ENCODE measurements at places on chromosomes 3 and 15.

- no peak for DNase-seq
Observed at GRCh38 chr3:53426918-53427317, 67.5 kb upstream of the CACNA1D start.

DNA sequence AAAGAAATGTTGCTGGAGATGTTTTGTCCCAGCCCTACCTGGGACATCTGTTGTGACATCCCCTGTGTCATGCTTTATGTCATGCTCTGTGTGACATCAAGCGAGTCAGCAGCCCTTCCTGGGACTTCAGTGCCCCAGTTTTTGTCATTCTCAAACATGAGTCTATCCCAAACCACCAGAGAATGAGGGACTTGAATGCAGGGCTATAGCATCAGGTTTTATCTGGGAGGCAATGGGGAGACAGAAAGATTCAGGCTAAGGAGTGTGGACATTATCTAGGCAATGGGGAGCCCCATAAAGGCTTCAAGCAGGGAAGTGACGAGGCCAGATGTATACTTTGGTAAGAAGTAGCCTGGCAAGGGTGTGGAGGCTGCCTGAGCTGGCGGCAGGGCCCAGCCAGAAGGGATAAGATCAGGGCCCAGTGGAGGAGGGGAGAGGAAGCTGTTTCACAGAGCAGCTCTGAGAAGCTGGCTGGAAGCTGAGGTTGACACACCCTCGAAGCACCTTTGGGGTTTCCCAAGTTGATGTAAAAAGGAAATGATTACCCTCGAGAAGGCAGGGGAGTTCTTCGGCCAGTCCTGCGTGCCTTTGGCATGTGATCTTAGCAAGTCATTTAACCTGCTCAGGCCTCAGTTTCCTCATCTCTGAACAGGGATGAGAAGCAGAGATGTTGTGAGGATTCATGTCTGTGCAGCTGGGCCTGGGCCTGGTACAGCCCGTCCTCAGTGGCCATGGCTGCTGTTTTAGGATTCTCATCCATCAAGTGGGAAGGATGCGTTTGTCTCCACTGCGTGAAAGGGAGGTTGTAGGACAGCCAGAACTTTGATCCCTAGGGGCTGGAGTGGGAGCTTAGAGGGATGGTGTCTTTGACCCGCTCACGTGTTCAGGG is 34.3 kb downstream of the IRAK2 start:
- DNase-seq = no peak

- DNase-seq = no peak
Observed at GRCh38 chr3:114401346-114401745, 107.5 kb downstream of the TIGIT start.

GRCh38 chr3:140360332-140360731 is 317.5 kb upstream of the TRIM42 start:
- DNase-seq = no peak

- DNase-seq = no peak
Observed at GRCh38 chr3:58129041-58129770, 81.6 kb downstream of the DNASE1L3 start.

- no peak for DNase-seq
Observed at GRCh38 chr15:39704689-39705088, 78.0 kb downstream of the FSIP1 start.

DNA sequence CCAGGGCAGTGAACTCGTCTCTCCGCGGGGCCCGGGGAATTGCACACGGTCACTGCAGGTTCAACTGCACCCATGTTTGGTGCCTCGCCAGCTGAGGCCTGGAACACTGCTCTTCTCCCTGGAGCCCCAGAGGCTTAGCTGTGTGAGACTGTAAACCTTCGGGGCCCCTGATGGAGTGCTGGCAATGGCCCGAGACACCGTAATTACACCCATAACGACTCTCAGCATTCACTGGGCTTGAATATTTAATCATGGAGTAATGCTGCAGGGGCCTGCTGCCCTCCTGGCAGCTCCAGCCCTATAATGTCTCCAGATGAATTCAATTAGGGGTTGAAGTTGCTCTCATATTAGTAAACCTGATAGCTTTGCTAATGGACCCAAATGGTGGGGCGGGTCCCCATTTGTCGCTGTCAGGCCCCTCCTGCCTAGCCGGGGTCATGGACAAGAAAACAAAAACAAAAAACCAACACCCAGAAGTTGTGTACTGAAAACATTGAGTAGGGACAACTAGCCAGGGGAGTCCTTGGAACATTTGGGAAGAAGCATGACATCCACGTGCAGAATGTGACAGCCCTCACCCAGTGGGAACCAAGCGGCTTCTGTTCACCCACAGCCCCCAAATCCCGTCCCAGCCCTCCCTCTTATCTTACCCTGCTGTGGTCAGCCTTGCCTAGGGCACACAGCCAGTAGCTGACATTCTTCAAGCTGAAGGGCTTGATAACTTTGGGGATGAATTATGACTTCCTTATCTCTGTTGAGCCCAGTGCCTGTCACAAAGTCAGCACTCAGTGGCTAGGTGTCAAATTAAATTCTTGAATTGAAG is 74.3 kb upstream of the SCN5A start:
- DNase-seq = no peak

GRCh38 chr3:53254509-53255422 is 1.1 kb downstream of the TKT start:
- DNase-seq = no peak

DNA sequence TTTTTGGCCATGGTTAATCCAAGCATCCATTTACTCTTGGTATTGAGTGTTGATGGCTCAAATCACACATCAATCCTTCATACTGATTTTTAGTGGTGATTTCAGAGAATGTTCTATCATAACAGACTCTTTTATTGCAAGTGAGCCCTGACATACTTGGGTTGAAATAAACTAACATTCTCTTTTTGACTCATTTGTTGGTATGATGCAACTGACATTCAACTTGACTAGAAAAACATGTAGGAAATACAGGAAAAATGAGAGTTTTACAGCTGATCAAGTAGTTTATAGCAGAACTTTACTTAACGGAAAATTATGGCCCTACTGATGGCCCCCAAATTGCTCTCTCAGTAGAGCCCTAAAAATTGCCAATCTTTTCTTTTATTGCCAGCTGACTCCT is 173.9 kb upstream of the CD96 start:
- DNase-seq = no peak

GRCh38 chr15:43749690-43750345 is 3.6 kb downstream of the PDIA3 start:
- DNase-seq = no peak

GRCh38 chr3:187714404-187714979 is 12.1 kb upstream of the RTP2 start:
- DNase-seq = peak; percentile 22

- DNase-seq = no peak
Observed at GRCh38 chr3:68210635-68211034, 556.2 kb upstream of the SUCLG2 start.

- DNase-seq = no peak
Observed at GRCh38 chr3:69326855-69327300, 59.0 kb downstream of the FRMD4B start.

DNA sequence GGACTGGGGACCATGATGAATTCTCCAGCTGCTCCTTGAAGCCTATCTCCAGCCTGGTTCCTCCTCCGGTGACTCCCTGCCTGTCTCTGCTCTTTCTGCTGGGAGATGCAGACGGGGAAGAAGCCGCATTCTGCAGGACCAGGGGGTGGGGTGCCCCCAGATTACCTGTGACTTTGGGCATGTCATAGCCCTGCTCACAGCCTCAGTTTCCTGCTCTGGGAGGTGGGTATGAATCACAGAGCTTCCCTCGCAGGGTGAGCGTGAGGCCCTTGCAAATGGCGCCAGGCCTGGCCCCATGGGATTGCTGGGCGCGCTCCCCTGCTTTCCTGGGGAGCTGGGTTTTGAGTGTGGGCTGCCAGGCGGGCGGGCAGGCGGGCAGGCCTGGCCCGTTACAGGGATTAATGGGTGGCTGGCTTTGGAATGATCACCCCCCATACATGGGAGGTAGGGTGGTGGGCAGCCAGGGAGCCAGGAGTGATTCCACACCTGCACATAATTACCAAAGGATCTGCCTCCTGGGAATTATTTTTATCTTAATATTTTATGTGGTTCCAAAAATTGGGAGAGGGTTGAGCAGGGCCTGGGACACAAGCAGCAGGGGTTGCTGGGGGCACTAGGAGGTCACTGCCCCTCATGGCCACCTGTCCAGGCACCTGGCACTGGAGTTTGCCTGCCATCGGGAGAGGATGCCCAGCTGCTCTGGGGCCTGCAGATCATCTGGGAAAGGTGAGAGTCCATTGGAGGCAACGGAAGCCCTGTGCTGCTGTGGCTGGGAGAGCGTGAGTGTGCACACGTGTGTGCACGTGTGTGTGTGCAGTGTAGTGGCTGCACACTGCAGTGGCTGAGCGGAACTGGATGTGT is 106.8 kb downstream of the WNT7A start:
- no peak for DNase-seq

GRCh38 chr3:71926262-71926600 is 141.3 kb upstream of the PROK2 start:
- DNase-seq = no peak

DNA sequence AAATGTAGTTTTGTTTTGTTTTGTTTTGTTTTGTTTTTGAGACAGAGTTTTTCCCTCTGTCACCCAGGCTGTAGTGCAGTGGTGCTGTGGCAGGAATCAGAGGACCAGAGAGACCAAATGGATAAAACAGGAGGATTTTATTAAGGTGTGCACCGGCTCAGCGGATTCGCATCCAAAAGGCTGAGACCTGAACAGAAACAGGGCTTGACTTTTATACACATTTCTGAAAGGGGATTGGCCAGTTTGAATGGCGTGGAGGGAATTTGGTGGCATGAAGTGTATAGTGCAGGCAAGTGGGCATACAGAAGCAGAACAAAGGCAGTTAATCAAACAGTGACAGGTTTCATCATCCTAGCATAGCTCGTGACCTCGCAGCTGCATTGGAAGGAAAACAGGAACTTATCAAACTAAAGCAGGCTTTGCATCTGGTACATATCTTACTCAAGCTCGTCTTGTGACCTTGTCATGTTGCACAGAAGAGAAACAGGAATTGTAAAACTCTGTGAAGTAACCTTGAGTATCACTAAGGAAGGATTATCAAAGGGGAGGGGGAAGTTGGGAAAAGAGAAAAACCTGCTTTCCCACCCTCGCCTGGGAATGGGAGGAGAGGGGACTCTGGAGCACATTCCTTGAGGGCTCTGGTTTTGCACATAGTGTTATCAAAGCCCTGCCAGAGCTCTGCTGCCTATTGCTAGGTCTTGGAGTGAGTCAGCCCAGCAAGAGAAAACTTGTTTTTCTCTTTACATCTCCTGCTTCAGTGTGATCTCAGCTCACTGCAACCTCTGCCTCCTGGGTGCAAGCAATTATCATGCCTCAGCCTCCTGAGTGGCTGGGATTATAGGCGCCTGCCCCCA is 38.5 kb downstream of the C3orf62 start:
- DNase-seq = no peak

DNA sequence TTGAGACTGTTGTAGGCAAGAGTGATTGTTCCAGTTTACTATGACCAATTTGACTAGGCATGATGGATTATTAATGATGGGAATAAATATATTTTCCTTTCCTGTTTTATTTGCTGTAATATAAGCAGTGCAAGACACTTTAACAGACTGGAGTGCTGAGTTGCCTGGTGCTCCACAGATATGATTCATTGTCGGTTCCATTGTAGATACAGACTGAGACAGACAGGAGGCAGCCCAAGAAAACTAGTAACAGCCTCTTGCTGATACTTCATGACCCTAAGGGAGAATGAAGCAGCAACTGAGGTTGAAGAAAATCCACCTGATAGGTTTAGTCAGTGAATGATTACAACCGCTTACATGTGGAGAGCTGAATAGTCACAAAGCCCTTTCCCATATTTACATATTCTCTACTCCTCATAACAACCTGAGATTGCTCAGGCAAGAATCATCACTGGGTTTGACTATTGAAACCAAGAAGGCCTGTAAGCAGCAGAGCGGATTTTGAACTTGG is 235.1 kb upstream of the TPRG1 start:
- no peak for DNase-seq

GRCh38 chr15:27057904-27058645 is 87.1 kb downstream of the GABRG3 start:
- DNase-seq = no peak

GRCh38 chr15:71485094-71485693 is 325.2 kb upstream of the NR2E3 start:
- DNase-seq = no peak

GRCh38 chr15:77944002-77944867 is 133.3 kb downstream of the TBC1D2B start:
- peak; percentile 39 for DNase-seq

DNA sequence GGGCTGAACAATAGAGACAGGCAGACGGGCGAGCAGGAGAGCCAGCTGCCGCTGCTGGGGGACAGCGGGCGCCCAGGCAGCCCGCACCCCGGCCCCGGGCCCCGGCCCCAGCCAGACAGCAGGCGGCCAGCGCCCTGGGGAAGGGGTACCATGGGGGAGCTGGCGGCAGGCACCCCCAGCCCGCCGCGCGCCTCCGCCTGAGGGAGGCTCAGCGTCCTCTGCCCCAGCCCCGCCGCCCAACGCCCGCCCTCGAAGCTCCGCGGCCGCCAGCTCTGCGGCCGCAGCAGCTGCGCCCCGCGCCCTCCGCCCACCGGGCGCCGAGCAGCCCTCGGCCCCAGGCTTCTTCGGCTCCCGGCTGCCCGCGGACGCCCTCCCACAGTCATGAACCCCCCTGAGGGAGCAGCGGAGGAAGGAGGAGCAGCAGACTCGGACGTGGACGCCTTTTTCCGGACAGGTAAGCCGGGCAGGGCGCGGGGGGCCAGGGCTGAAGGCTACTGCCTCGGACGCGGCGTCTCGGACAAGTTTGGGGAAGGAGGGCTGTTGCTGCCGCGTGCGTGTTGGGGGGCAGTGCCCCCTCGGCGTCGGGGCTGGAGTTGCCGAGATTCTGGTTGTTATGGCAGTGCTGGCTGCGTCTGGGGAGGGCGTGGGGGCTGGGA is 41.6 kb upstream of the ROPN1 start:
- no peak for DNase-seq

- DNase-seq = no peak
Observed at GRCh38 chr3:127074900-127075360, 92.0 kb downstream of the PLXNA1 start.

GRCh38 chr3:63960048-63960711 is 48.0 kb upstream of the SCAANT1 start:
- no peak for DNase-seq

DNA sequence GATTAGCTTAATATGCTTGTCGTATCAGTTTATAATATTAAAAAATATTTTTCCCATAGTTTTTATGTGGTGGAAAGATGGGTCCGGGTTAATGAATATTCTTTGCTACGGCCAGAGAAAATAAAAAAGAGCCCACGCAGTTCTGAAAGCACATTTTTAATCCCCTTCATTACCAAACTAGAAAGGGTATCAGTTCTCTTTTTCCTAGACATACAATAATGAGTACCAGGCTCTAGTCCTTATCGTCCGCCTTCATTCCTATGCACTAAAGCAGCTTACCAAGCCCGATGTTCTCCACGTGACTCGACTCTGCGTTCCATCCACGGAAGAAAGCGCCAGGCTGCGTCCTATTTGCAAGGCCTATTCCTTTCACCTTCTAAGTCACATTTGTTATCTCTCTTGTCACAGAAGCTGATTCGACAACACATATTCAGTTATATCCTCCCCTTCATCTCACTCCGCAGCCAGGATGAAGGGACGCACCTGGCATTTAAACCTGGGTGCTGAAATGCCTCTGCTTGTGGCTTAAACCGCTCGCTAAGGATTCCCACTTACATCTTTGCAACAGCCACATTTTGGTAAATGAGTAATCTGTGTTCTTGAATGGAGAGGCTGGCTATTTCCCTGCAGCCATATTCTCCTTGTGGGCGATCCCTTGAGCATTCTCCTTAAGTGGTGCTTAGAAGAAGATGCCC is 257.0 kb downstream of the CD47 start:
- no peak for DNase-seq

- DNase-seq = no peak
Observed at GRCh38 chr3:158733656-158734055, 1.4 kb upstream of the RARRES1 start.
